ENCODE measurements at places on chromosomes 2 and 18.

GRCh38 chr18:55354795-55355194 is 233.2 kb downstream of the TCF4 start:
- no peak for DNase-seq

DNA sequence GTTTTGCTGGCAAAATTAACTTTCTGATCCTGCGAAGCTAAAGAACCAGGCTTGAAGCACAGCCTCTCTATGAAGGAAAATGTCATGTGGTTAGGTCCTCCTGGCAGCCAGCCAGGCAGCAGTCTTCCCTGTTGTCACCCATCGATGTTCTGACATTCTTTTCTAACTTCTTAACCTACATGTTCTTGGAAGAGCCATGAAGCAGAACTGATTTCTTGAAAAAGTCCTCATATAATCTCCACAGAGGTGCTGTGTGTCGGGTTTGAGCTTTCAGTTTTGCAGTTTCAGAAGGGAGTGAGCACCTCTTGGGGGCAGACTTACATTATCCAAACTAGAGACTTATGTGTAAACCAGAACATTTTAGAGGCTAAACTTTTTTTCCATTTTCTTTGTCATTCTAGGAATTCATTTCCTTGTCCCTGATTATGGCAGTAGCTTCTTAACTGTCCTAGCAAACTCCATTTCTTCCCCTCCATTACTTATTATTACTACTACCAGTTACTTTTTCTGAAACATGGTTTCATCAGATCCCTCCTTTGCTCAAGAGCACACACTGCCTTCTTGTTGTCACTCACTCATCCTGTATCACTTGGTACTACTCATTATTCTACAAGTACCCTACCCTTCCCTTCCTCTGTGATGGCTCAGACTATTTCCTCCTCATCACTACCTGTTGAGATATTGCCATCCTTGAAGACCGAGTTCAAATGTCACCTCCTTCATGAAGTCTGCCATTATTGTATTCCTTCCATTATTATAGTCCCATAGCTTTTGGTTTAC is 31.1 kb downstream of the DOK1 start:
- peak; percentile 54 for DNase-seq

DNA sequence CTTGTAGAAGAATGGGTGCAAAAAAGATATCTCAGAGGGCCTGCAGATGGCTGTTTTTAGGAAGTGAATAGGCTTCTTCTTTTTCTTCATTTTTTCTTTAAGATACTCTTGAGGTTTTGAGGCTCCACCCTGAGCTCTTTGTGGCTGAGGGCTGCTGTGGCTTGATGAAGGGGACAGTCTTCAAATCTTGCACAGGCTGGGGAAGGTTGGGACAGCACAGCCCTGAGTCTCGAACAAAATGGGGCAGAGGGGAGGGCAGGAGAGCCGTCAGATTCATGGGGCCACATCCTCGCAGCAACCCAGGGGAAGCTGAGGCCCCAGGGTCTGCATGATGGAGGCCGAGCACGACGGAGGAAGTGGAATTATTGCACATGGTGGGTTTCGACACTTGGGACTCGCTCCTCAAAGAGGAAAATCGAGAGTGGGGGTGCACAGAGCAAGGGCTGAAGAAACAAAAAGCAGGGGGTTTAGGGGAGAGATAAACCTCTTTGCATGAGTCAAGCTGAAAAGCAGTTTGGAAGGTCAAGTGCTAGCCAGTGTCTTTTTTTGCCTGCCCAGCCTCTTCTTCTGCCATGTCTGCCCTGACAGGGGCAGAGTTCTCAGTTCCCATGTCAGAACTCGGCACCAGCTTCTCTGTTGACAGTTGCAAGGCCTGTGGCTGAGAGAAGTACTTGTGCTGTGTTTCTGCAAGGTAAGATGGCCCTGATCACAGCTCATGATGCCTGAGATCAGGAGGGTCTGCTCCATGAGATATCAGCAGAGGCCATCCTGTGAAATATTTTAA is 19.5 kb downstream of the INPP4A start:
- peak; percentile 68 for DNase-seq

- DNase-seq = no peak
Observed at GRCh38 chr2:14348247-14348646, 284.3 kb upstream of the LRATD1 start.

- no peak for DNase-seq
Observed at GRCh38 chr2:134391751-134392160, 137.9 kb downstream of the MGAT5 start.

DNA sequence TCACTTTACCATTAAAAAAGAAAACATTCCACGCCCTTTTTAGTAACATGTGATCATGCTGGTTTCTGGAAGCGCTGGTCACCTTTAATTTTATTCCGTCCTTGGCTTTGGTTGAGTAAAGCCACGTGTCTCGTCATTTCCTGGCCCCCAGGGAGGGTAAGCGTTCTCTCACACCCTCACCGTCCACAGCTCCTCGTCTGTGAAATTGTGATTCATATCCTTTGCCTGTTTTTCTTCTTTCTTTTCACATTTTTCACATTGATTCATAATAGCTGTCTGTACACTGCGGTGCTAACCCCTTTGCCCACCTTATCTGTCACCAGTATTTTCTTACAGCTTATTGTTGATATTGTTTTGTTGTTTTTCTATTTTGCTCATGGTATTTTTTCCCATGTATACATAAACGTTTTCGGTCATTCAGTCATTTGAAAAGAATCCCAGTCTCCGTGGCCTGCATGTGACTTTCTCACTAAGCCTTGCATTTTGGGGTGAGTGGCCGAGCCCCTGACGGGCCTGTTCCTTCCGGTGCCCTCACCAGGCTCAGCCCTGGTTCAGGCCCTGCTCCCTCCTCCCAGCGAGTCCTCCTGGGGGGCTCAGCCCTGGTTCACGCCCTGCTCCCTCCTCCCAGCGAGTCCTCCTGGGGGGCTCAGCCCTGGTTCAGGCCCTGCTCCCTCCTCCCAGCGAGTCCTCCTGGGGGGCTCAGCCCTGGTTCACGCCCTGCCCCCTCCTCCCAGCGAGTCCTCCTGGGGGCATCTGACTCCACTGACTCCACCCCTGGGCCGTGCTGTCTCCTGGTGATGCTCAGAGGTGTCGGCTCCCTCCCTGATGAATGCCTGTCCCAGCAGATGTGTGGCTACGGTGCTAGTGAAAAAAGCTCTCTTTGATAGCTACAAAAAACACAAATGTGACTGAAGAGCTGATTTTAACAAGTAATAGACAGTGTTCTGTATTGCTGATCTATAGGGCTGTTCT is 249.7 kb upstream of the PXDN start:
- DNase-seq = no peak

GRCh38 chr2:241890524-241891235 is 21.2 kb downstream of the RTP5 start:
- DNase-seq = no peak

GRCh38 chr2:172804423-172804822 is 68.8 kb downstream of the RAPGEF4 start:
- DNase-seq = no peak

- DNase-seq = peak; percentile 8
Observed at GRCh38 chr2:205024822-205025518, 479.7 kb downstream of the PARD3B start.

GRCh38 chr2:15893689-15894480 is 46.5 kb upstream of the MYCN start:
- DNase-seq = no peak

- peak; percentile 15 for DNase-seq
Observed at GRCh38 chr2:218517434-218518206, 50.5 kb downstream of the USP37 start.

GRCh38 chr18:32299484-32299883 is 109.6 kb downstream of the MEP1B start:
- no peak for DNase-seq

DNA sequence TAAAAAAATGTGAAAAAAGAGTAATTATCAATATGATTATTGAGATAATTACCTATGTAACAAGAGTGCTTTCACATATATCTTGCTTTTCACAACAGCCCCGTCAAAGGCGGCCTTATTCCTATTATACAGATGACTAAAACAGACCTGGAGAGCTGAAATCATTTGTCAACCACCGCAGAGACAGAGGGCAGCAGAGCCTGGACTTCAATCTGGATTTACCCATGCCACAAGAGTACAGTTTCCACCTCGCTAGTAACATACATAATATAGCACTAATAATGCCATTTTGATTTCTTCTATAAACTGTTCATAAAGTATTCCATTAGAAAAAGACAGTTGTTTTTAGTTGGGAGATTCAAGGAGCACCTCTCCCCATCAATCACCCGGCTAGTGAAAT is 121.8 kb downstream of the EPB41L3 start:
- no peak for DNase-seq

DNA sequence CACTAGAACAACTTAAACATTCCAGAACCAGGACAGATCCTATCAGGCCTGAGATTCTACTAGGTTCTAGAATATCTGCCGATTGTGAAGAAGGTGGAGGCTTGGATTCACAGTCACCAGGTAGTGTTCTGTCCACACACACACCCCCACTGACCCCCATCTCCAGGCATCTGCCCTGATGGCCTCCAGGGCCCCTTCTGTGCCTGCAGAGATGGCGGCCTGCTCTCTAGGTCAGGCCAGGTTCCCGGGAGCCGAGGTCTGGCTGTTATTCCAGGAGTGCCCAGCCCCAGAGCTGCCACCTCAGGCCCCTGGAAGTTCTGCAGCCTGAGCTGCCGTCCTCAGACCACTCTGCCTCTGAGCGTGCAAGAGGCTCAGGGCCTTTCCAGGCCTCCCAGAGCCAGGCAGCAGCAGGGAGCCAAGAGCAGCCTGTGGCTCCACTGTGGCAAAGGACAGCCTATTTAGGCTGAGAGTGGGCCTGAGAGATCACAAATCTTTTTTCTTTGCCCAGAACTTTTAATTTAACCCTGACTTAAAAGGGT is 96.2 kb upstream of the ASAP2 start:
- no peak for DNase-seq

DNA sequence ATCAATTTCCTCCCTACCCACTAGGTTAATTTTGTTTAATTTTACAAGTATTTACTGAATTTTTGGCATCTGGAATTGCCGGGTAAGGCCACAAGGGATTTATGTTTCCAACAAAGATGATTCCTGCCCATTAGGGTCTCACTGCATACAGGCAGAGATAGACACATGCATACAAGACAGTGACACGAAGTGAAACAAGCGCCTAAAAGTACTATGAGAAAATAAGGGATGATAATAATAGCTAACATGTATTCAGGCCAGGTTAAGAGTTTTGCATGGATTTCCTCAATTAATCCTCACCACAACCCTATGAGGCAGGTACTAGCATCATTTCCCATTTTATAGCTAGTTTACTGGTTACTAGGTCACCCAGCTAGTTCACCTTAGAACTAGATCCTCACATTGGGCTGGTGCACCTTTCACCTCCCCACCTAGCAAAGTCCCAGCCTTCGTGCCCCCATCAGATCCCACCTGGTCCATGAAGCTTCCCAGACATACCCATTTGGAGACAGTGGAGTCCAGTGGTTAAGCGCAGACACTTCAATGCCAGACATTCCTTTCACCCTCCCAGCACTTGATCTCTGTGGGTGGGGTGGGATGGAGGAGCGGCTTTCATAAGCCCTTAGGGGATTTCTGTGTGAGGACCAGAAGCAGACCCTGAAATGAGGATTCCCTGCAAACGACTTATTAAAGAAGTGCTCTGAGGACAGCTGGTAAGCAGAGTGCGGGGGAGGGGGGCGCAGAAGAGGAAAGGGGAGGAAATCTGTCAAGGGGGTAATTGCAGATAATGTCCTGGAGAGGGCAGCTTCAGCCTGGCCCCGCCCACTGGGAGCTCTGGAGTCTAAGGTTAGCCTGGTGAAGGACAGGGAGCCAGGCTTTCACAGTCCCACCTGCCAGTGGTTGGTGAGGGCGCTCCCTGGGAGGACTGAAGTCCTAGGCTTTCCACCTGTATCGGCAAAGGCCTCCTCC is 5.8 kb upstream of the DGUOK start:
- DNase-seq = peak; percentile 64

DNA sequence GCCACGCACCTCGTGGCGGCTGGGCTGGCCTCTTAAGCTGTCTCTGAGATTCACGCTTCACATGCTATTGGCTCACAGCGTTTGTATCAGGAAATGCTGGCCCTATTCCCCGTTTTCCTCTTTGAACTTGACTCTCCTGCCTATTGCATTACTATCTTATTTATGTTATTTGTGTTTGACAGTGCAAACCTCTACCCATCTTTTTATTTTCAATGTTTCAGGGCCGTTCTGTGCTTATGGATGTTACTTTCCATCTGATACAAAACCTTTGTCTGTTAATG is 149.9 kb upstream of the TWIST2 start:
- no peak for DNase-seq

DNA sequence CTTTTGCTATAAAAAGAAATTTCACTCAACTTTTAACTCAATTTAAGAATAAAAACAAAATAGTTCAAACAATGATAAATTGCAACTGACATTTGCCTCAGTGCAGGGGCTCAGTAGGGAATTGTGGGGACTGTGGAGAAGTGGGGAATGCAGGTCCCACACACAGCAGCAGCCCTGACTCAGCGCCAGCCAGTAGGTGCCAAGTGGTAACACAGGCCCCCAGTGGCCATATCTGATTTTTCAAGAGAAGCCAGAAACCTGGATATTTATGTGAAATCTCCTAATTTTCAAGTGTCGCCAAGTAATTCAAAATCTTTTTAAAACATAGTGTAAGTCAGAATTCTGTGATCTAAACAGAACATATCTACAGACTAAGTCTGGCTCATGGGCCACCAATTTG is 186.3 kb downstream of the EN1 start:
- DNase-seq = no peak

DNA sequence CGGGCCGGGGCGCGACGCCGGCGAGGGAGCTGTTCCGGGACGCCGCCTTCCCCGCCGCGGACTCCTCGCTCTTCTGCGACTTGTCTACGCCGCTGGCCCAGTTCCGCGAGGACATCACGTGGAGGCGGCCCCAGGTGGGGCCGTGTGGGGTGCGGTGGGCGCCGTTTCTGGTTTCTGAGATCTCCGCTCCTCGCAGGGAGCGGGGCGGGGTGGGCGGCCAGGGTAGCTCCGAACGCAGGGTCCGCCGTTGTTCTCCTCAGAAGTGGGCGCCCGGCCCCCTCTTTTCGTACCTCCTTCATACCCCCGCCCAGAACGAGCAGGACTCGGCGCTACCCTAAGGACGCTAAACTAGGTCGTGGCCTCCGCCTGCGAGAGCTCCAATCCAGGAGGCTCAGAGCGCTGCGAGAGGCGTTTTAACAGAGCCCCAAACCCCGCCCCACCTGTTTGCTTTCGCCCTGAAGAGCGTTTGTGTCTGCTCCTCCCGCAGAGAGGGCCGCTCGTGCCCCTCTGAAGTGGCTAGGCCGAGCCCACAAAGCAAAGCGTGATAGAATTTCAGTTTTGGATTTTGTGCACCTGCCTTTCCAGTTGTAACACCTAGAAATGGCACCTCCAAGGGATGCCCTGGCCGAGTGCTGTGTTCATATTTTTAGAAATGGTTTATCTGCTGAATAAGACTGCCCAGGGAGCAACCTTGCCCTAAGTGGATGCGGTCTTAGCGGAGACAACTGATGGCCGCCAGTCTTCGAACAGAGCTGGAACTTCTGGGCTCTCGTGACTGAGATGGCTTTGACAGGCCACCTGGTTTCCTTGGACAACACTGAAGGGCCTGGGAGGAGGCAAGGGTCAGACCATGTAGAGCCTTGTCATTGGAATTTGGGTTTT is 626 bp downstream of the CAPN10 start:
- DNase-seq = no peak
